NCI-H774 (cell line): ENCODE measurements at places on chromosomes 3 and 15.

GRCh38 chr3:46094506-46094905 is 67.2 kb upstream of the XCR1 start:
- DNase-seq: no peak

DNA sequence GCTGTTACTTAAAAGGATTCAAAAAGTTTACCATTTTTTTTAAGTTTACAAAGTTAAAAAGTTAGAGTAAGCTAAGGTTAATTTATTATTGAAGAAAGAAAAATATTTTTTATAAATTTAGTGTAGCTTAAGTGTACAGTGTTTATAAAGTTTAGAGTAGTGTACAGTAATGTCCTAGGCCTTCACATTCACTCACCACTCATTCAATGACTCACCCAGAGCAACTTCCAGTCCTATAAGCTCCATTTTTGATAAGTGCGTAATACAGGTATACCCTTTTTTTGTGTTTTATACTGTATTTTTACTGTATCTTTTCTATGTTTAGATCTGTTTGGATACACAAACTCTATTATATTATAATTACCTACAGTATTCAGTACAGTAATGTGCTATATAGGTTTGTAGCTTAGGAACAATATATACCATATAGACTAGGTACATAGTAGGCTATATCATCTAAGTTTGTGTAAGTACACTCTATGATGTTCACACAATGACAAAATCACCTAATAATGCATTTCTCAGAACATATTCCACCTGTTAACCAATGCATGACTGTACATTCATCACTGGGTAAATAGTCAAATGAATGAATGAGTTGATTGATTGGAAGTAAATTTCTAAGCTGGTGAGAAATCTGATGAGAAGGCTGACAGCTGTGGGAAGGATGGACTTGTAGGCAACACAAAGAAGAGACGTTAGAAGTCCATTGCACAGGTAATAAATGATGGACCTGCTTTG is 95.2 kb upstream of the CDIN1 start:
- no peak for DNase-seq

- DNase-seq: no peak
These were observed 215.7 kb downstream of the STT3B start for GRCh38 chr3:31748281-31748932.

- DNase-seq: peak; percentile 62
These were observed 4.7 kb upstream of the GOLGA8B start for GRCh38 chr15:34588046-34588674.

DNA sequence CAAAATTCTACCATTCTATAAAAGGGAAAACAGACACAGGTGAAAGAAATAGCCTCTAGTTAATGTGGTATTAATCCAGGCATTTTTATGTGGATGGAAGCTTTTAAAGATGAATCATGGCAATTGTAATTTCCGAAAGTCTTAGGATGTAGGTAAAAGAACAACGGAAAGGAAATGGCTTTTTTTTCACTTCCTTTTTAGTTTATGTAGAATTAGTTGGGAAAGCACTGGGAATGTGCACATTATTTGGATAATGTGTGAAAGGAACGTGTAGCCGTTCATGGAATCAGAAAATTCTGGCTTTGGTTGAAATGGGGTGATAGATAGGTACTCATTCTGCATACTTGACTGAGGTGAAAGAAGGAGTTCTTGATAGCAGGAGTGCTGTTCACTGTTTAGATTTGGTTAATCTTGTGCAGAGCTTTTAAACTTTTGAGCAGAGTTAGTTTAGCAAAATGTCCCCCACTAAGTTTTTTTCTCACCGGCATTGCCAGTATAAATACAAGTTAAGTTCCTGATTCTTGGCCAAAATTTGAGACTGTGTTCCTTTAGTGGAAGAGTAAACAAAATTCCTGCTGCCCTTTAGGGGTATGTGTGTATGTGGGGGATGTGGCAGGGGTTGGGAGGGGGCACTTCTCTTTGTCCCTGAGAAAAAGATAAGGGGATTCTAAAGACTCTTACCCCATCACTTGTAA is 20.2 kb upstream of the UTS2B start:
- DNase-seq: no peak

- DNase-seq: no peak
These were observed 86.3 kb upstream of the ATP13A5 start for GRCh38 chr3:193464889-193465288.

DNA sequence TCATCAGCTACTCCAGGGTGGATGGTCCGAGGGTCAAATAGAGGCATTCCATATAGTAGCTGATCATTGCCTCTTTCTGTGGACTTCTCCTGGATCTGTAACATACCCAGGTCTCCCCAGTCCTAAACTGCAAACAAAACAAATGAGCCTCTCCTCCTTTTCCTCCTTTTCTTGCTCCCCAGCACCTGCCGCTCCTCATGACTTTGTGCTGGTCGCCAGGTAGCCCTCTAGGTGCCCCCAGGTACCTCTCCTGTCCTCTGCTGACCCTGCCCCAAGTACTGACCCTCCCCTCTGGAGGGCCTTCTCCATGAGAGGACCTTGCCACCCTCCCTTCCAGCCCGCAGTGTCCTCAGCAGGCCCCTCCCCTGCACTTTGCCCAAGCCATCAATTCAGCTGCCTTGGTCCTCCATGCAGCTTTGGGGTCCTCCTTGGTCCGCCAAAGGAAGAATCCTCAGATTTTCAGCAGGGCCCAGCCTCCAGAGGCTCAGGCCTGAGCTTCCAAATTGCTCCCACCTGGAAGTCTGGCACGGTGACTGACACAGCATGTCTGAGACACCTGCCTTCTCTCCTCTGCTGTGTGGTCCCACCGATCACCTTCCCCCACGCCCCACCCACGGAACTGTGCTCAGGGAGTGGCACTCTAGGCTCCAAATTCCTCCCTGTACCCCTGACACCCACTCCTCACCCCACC is 111.0 kb downstream of the LRRK1 start:
- DNase-seq: no peak

DNA sequence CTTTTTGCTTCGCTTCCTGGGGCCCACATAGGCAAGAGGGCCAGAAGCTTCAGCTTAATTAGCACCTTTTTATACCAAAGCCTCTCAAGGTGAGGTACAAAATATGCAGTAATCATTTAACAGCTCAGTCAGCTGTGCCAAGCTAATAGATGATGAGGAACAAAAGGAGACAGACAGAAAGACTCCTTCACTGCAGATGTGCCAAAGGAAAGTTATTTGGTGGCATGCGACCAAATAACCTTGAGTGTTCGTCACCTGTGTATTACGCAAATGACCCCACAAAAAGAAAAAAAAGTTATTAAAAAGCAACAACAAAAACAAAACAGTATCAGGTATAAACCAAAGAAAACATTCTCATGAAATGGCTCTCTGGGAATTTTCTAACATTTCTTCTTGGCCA is 325.8 kb upstream of the IGF1R start:
- no peak for DNase-seq

- DNase-seq: no peak
These were observed 41.8 kb downstream of the KCNH8 start for GRCh38 chr3:19190126-19190525.

DNA sequence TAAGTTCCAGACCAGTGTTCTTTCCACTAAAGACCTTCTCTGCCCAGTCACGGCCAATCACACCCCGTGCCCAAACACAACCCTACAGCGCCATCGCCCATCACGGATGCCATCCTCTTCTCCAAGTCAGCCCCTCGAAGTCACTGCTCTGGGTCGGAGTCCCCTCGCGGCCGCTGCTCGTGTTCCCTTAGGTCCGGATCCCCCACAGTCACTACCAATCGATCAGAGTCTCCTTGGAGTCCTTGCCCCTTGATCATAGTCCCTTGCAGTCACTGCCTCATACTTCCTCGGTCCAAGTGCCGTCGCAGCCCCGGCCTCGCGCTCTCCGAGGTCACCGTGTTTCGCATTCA is 461 bp downstream of the PCYT1A start:
- no peak for DNase-seq

DNA sequence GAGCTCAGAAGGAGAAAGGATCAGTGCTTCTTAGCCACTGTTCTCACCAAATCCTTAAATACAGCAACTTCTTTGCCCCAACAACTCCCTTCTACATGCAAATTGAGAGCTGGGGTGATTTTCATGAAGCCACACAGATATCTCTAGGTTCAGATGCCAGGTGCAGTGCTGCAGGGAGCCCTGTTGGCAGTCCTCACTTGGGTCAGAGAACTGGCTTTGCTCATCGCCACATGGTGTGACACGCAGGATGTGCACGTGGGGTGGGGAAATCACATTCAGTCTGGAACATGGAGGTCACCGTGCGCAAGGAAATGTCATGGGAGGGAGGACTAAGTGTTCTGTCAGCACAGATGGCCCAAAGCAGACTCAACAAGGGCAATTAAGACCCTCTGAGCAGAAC is 103.8 kb downstream of the WDR76 start:
- DNase-seq: no peak

GRCh38 chr15:33808720-33809457 is 159.4 kb upstream of the CHRM5 start:
- DNase-seq: no peak

DNA sequence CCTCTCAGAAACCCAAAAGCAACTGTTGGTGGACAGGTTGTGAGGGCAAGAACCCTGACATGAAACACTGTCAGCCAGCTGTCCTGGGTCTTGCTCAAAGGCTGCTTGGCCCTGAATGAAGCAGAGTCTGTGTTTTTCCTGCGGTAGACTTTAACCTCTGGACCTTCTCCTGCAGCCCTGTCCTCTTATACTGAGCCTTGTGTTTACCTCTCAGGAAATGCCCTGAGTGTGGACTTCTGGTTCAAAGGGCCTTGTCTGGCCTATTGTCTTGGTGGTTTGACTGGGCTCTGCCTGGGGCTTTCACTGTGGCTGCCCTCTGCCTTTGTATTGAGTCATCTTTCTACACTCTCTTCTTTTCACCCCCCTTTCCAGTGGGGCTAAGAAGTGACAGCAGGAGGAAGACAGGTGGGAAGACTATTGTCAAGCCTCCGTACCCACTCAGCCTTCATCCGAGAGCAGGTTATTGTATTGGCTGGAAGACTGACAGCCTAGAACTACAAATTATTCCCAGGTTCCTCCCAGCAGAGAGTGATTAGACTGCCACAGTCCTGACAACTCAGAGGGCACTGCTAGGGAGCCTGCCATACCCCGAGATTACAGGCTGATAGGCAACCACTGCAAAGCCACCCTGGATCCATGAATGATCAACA is 3.5 kb downstream of the SEC13 start:
- no peak for DNase-seq

DNA sequence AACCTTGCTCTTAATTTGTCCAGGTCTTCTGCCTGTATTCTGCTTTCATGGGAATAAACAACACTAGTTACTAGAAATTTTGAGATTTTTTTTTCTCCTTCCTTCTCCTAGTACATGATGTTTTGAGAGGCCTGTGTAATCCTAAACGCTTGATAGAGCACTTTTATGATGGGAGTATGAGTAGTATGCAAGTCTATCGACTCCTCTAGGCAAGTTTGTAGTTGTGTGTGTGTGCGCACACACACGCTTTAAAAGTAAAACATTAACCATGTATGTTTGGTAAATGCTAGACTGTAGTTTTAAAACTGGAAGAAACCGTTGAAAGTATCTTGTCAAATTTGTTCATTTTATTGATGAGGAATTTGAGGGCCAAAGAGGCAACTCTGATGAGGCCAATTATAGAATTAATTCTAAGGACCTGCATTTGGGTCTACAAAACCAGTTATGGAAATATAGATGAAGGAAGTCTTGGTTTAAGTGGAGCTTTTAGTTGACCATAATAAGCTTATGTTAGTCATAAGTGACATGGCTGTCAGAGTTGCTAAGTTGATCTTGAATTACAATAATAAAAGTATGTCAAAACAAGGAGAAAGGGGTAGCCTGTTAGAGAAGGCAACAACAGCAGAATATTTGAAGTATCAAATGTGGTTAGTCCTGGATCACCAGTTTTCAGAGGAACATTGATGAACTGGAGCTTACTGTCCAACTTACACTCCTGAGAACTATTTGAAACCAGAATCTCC is 47.1 kb downstream of the AKAP13 start:
- no peak for DNase-seq

- no peak for DNase-seq
These were observed 2.8 kb downstream of the GPD1L start for GRCh38 chr3:32109256-32109655.

- DNase-seq: no peak
These were observed 9.3 kb downstream of the RFTN1 start for GRCh38 chr3:16504242-16504641.

GRCh38 chr3:134394380-134394779 is 20.1 kb upstream of the AMOTL2 start:
- no peak for DNase-seq

DNA sequence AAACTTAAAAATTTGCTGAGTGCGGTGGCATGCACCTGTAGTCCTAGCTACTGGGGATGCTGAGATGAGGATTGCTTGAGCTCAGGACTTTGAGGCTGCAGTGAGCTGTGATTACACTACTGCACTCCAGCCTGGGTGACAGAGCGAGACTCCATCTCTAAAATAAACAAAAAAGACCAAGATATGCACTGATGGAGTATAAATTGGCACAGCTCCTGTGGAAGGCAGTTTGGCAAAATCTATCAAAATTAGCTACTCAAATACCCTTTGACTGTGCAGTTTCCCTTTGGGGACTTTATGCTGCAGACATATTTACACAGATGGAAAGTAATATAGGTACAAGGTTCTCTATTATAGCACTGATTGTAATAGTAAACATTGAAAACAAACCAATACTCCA is 18.1 kb upstream of the U2SURP start:
- no peak for DNase-seq

- DNase-seq: no peak
These were observed 72.6 kb downstream of the REC114 start for GRCh38 chr15:73515527-73515926.

GRCh38 chr3:42960282-42960681 is 18.8 kb upstream of the GASK1A start:
- no peak for DNase-seq

DNA sequence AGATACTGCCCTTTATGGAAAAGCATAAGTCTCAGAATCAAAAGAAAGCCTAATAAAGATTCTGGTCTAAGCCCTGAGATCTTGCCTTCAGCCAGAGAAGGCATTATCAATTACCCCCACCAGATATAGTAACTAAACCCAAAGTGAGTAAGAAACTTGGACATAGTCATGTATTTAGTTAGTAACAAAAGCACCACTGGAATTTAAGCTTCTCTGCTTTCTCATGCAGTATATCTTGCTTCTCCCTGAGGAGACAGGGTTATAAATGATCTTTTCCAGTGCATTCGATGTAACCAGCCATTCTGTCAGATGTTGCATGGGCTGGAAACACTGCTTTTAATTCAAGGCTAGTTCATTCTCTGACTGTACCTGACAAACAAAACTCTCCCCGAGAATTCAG is 946.7 kb downstream of the NAALADL2 start:
- no peak for DNase-seq

DNA sequence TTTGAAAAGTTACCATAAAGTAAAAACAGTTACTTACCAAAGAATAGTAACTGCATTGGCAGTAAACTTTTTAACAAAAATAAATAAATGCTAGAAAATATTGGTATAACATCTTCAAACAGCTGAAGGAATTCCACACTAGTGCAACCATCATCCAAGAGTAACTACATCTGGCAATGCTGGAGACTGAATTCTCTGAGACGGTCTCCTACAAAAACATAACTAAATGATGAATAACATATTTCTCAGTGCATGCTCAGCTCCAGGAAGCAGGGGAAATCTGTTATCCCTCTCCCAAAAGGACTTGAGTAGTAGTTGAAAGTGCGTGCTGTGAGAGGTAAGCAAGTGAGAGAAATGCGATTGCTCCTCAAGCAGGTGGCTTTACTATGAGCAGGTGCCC is 526.8 kb upstream of the CCDC54 start:
- no peak for DNase-seq
